ENCODE measurements at places on chromosomes 16 and 17.
A peak's percentile ranks its signal among the peaks of the same experiment; 100 is the strongest.

DNA sequence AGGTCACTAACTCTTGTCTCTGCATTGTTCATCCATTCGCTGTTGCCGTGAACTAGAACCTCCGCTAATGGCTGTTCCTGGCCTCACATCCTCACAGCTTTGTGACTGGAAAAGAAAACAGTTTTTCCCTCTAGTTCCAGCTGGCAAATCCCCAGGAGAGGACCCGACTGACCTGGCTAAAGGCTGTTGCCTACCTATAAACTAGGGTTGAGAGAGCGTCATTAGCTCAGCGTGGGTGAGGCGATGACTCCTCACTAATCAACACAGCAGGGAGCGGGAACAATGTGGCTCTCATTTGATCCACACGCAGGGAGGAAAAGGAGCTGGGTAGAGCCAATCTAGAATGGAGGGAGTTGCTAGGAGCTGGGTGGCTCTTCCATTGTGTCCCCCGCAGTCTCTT lies 282.1 kb upstream of the IRX5 start:
- DNase-seq, result no peak

DNA sequence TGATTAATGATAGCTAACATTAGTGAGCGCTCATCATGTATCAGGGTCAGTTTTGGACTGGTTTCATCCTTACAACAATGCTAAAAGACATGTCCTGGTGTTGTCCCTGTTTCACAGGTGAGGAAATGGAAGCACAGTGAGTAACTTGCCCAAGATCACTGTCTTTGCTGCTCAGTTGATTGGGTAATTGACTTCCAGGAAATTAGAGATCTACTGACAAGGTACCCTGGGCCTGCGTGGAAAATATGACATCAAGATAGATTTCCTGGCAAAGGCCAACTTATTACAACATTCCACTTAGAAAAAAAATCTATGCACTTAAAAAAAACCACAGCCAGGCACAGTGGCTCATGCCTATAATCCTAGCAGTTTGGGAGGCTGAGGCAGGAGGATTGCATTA lies 96.3 kb downstream of the CYLD start:
- DNase-seq, result no peak

- no peak for DNase-seq
Observed at GRCh38 chr17:65914784-65915342, 277.1 kb downstream of the CEP112 start.

DNA sequence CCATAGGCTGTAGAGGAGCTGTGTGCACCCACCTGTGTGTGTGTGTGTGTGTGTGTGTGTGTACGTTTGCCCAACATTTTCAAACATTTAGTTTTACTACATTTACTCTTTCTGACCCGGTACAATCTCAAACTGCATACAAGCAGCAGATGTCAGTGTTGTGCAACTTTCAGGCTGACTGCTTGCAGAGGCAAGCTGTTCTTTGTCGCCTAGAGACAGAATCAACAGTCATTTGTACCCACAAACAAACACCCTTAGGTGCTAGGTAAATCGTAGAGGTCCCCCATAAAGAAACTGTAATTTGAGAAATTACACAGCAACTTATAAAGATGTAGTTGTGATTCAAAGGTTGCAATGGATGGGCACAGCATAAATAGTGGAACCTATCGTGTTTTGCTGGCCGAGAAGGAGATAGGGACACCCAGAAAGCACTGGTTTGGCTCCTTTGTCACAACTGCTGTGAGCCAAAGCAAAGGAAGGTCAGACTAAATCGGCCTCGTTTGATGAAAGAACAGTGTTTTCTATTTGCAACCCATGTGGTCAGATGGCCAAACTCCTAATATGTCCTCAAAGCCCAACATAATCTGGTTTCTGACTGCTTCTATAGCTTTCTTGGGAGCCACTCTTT lies 478.4 kb downstream of the TOX3 start:
- no peak for DNase-seq

DNA sequence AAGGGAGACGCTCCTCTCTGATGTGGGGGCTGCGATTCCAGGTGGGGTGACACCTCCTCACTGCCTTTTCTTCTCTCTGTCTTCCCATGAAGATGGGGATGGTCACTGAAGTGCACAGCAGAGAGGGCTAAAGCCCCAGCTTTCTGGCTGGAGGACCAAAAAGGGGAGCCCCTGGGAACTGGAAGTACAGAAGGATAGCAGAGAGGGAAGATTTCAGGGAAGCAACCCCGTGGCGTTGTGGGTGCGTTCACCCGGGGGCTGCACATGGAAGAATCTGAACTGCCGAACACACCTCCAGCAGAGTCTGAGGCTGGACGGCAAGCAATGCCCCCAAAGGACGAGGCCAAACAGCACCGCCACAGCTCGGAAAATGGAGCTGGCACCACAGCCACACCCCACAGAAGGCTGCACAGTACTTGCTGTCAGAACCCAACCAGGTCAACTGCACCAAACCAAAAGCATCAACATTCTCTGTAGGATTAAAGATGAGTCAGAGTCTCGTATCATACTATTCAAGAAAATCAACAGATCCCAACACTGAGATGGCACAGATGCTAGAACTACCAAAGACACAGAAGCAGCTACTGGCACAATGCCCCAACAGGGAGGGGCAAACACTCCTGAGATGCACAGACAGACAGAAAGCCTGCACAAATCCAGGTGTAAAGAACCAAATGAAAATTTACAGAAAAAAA lies 49.9 kb downstream of the MAP1LC3B start:
- no peak for DNase-seq

DNA sequence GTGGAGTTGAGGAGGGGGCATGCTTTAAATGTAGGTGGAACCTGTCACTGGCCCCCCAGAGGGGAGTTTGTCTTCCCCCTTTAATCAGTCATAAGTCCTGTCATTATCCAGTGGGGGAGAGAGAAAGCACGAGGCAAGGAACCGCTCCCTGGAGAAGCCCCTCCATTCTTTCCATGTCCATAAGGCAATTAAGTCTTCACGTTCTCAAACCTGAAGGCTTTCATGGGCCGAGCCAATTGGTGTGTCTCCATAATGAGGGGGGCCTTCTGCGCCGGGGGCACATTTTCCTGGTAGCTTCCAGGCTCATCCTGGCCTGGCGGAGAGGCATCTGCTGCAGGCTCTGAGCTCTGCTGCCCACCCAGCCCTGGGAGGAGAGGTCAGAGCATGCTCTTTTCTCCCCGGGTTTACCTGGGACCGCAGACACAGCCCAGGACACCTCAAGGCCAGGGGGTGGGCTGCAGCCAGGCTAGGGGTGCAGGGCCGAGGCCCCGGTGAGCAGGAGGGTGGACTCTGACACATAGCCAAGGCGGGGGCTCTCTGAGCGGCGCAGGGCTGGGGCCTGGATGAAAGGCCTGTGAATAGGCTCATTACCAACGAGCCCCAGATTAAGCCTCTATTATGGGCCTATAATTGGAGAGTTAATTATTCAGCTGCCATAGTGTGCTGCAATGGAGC lies 42.5 kb downstream of the C16orf78 start:
- no peak for DNase-seq

DNA sequence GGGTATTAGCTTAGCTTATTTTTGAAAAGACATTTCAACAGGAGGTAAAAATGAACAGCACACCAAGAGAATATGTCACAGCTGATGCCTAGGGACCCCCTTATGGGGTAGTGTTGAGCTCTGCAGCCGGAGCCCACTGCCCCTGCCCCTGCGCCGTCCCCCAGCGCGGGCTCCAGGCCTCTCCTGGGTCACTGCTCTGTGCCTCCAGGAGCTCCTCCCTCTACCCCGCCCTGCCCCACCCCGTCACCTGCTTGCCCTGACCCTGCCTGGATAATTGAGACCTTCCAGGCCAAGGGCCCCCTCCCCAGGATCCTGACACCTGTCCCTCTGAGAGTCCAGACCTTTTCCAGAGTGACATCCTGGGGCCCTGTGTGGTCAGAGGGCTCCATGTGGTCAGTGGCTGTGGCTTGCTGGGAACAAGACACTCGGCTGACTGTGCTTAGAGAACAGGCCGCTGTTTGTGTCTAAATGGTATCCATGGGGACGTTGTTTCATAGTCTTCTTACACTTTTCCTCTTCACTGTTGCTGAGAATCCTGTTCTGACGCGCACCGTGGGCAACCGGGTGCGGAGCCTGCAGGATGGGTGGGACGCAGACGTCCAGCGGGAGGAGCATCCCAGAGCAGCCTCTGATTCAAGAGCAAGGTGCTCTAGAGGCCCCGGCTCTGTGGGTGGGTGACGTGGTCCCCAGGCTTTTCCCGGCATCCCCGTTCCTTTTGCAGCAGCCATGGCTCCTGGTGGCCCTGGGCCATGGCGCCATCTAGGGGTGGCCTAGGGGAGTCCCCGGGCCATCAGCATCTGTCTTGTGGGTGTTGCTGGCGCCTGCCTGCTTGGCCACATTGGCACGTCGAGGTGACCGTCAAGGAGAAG lies 20.0 kb upstream of the WFIKKN1 start:
- DNase-seq, result no peak

GRCh38 chr17:80124351-80124981 lies 22.5 kb downstream of the EIF4A3 start:
- DNase-seq, result peak; percentile 34

DNA sequence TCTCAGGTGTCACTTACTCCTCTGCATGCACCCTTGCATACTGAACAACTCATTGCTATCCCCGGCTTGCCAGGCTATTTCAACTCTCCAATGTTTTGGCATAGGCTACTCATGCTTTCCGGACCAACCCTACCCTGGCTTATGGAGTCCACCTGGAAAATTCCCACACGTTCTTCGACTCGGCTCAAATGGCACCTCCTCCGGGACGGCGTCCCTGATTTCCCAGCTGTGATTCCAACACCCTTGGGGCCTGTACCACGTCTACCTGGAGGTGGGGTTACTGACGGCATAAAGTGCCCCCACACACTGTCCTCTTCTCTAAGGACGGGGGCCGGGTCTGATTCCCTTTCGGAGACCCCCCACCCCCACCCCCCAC lies 498 bp downstream of the SMYD4 start:
- DNase-seq, result no peak

DNA sequence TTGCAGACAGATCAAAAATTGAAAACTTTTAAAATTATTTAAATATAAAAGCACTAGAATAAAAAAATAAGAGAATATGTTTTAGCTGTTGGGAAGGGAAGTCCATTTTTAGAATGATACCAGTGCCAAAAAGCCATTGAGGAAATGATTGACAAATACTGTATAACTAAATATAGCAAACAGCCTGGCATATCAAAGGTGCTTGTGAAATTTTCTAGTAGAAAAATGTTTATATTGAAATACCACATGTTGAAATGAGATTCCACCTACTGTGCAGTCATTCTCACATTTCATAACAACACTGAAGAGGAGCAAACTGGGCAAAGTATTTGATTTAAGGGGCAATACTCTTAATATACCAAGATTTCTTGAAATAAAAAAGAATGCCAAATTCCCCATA lies 183.5 kb downstream of the PHKB start:
- peak; percentile 28 for DNase-seq

- no peak for DNase-seq
Observed at GRCh38 chr16:14672403-14672971, 21.6 kb downstream of the PLA2G10 start.

DNA sequence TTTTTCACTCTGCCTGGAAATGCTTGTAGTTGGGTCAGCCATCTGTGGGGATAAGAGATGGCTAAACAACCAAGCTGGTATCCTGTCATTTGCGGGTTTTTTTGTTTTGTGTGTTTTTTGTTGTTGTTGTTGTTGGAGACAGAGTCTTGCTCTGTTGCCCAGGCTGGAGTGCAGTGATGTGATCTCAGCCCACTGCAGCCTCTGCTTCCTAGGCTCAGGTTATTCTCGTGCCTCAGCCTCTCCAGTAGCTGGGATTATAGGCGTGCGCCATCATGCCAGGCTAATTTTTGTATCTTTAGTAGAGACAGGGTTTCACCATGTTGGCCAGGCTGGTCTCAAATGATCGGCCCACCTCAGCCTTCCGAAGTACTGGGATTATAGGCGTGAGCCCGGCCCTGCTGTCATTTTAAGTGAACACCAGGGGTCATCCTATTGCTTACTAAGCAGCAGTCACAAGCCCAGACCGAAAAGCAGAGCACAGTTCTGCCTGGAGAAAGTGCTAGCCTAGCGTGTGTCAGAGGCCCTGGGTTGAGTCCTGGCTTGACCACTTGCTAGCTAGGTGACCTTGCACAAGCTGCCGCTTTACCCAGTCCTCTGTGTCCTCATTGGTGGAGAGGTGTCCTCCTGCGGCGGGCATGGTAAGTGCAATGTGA lies 4.6 kb downstream of the SMCR8 start:
- DNase-seq, result peak; percentile 48

DNA sequence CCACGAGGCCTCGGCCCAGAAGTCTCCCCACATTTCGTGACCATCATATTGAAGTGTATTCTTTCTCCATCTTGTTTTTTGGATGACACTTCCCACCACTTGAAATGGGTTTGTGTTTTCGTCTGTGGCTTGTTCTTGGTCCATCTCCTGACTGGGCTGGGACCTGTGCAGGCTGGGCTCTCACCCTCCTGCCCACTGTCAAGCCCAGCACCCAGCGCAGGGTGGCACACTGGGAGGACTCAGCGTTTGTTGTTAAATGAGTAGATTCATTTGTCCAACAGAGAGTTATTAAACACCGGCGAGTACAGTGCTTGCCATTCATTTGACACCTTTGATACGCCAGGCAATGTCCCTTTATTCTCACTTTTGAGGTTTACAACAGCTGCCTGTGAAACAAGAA lies 22.6 kb downstream of the NT5M start:
- DNase-seq, result no peak

DNA sequence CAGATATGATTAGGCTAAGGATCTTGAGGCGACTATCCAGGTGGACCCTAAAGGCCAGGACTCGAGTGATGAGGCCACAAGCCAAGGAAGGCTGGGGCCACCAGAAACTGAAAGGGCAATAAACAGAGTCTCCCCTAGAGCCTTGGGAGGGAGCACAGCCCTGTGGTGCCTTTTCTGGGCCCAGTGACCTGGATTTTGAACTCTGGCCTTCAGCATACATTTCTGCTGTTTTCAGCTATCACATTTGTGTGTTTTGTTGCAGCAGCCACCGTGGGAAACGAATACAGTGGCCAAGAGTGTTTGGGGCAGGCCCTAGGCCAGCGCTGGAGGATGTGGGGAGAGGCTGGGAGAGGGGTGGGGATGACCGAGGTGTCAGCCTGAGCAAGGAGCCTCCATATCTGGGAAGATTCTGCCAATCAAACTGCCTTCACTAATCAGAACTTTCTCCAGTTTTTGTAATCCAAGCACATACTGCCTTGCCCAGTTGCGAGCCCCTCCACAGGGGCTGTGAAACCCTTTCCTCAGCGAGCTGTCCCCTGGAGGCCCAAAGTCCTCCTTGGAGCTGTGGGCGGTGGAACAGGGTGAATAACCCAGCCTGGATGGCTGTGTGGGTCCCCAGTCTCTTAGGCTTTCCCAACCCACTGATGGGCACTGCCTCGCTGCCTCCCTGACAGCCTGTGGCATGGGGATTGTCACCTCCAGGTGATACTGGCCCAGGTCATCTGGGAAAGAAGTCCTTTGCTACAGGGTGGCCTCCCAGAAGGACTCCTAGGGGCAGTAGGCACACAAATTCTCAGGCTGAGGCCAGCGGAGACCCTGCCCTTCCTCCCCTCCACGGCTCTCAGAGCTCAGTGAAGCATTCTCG lies 16.8 kb downstream of the B9D1 start:
- no peak for DNase-seq

DNA sequence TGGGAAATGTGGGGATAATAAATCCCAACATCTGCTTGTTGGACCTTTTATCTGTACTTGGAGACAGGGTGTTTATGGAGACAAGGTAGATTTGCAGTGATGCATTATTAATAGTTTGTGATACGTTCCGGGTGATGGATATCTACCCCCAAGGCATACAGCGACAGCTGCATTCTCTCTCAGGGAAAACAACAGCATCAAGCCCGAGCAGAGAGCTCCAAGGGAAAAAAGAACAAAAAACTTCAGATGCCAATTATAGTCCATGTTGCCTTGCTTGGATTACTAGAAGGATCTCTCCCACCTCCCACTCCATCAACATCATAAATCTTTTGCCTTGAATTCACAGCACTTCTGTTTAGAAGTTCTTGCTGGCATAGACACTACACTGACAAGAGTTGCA lies 187.5 kb upstream of the CDH11 start:
- DNase-seq, result no peak

All from fibroblast of skin of right quadriceps (primary cell).